Chondrocyte (in vitro differentiated cells): ENCODE measurements at places on chromosomes 11 and 22. TPM values are rescaled to one million over a fixed set of nuclear protein-coding genes. Genes with fewer than 3 reads are reported as not detected.
A peak's percentile ranks its signal among the peaks of the same experiment; 100 is the strongest.

Gene A4GALT
- total RNA-seq: 5.2 to 23.8 TPM (median 22.0 TPM) in 3 replicates

Gene CHADL
- total RNA-seq: 0.36 to 1.3 TPM (median 0.39 TPM) in 3 replicates

Gene C22orf42
- not detected in 3 replicates for total RNA-seq

DNA sequence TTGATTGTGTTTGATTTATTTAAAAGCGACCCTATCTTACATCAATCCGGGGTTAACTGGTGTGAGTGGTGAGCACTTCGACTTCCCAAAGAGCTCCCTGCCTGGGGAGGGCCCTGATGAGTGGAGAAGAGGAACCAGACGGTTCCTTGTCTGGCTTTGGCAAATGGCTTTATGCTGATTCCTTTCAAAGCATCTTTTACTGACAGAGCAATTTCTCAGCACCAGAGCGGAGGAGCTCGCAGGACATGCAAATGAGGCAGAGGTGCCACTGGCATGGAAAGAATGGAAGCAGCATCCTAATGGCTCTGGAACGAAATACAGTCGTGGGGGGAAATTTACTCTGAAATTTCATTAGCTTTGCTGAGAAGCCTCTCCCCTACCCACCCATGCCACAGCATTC, 410.9 kb upstream of the B3GAT1 start:
- DNase-seq: no peak

DNA sequence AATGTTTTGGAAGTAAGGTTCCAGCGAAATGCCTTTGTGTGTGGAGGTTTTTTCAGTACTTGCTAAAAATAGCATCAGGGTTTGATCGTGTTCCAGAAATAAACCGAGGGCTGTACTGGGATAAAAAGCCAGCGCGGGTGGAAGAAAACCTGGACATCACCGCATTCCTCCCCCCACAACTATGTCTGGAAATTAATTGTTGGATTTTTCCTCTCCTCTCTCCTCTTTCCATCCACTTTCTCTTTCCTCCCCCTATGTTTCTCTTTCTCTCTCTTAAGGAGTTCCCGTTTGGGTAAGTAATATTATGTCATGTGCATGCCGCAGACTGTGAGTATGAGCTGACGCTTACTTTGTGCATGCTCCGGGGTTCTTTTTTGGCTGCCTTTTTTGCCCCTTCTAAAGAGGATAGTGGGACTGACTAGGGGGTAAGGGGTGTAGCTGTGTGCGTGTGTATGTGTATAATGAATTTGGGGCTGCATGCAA, 104.2 kb upstream of the HSD17B12 start:
- no peak for DNase-seq

- no peak for DNase-seq
Measured at GRCh38 chr11:86067009-86067850, 1.7 kb downstream of the PICALM start.

DNA sequence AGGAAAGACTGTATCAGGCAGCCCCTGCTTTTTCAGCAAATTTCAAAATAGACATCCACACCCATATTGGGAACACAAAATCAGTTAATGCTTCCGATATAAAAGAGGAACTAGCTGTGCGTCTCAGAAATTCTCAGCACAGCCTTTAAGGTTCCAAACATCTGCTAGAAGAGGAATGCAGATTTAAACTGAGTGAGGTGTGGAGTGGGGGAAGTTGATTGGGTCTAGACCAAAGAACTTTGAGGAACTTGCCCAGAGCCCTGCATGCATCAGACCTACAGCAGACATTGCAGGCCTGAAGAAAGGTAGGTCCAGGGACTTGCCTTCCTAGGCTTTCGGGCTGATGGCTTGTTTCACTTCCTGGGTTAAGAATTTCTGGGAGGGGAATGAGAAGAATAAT, at the start of gene MS4A4A:
TSS of gene MS4A4A (plus strand) at position 255 of the 400 bp plus-strand sequence. CDS start at position 265, 10 bp downstream.
- no peak for DNase-seq

DNA sequence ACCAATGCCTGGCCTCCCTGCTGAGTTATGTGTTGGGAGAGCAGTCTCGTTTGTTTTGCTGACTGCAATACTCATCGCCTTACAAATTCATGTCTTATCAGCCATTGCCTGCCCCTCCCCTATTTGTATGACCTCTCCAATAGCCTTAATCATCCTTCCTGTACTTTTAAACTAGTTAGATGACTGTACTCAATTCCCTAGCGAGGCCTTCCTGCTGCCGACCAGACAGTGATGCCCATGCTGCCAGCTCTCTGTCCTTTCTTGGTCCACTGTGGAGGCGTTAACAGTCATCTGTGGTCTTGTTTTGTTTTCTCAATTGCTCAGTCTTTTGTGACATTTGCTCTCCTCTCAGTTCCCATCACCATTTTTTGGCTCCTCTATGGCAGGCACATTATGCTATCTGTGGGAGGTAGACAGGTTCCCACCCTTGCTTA, 20.3 kb upstream of the YPEL1 start:
- peak; percentile 9 for DNase-seq
